ENCODE measurements at places on chromosomes 12 and 14. TPM values are rescaled to one million over a fixed set of nuclear protein-coding genes. Genes with fewer than 3 reads are reported as not detected.

The ASB2 gene
- polyA plus RNA-seq = 21.5 TPM

The ZNF891 gene
- 2.7 TPM for polyA plus RNA-seq

The IFNG-AS1 gene
- polyA plus RNA-seq = 0.45 TPM

The SDR9C7 gene
- 0.61 TPM for polyA plus RNA-seq

The HRK gene
- polyA plus RNA-seq = 0.16 TPM

The IL22 gene
- not detected for polyA plus RNA-seq

The PPP1R1A gene
- 55.0 TPM for polyA plus RNA-seq

The NYNRIN gene
- 31.4 TPM for polyA plus RNA-seq

The PCNX1 gene
- polyA plus RNA-seq = 32.1 TPM

The GZMB gene
- polyA plus RNA-seq = 0.85 TPM

The DPY19L2 gene
- polyA plus RNA-seq = 14.1 TPM

The PRH2 gene
- not detected for polyA plus RNA-seq

The TMEM179 gene
- 1.6 TPM for polyA plus RNA-seq
